ENCODE measurements at places on chromosomes 4 and X. TPM values are rescaled to one million over a fixed set of nuclear protein-coding genes. Genes with fewer than 3 reads are reported as not detected.

DNA sequence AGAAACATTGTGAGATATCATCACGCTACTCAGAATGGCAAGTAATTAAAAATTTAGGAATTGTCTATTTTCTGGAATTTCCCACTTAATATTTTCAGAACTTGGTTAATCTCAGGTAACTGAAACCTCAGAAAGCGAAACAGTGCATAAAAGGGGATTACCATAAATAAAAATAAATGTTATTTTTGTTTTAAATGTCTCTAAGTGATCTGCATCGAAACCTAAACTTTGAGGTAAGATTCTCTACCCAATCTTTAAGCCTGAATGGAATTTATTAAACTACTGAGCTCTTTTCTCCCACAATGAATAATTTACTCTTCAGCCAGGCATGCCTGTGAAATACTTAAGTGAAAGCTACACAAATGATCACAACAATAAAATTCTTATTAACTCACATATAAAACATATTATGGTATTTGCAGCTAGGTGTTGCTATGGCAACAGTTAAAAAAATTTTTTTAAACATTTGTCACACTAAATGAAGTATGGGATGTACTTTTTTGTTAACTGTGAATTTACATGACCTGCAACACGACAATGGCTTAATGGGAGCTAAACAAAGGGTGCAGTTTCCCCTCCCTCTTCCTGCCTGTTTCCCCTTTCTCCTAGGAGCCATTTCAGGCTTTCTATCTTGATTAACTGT lies 220.2 kb upstream of the PRPS2 start:
- DNase-seq = no peak
- no peak overlapping the region for H3K4me3 ChIP-seq
- no peaks in the 10 kb centered on the region for H3K4me1 ChIP-seq
- H3K27ac ChIP-seq = no peak overlapping the region

DNA sequence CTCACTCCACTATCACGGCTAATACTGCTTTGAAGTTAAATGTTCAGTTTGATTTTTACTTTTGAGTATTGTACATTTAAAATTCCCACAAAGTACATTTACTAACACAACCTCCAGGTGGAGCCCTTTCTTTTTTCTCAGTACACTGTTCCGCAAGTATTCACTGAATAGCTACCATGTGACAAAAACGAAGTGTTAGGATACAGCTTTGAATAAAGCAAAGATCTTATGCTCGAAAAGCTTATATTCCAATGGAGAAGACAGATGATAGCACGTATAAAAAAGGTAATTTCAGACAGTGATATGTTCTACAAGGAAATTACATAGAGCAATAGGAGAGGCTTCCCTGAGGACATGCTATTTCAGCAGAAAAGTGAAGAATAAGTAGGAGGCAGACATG lies 60.7 kb upstream of the ABCG2 start:
- H3K27me3 ChIP-seq = no peaks in the 10 kb centered on the region
- H3K27ac ChIP-seq = no peak overlapping the region
- H3K4me1 ChIP-seq = no peaks in the 10 kb centered on the region
- DNase-seq = no peak
- H3K4me3 ChIP-seq = no peak overlapping the region
- H3K36me3 ChIP-seq = no peaks in the 10 kb centered on the region

Gene PDS5A
- total RNA-seq = 39.5 TPM

GRCh38 chrX:120731386-120731785 lies 101.5 kb upstream of the C1GALT1C1 start:
- H3K27me3 ChIP-seq = no peaks in the 10 kb centered on the region
- H3K36me3 ChIP-seq = no peaks in the 10 kb centered on the region
- no peak overlapping the region for H3K27ac ChIP-seq
- peaks cover 9% of the 10 kb centered on the region for H3K4me1 ChIP-seq

Gene MAGEA2
- not detected for total RNA-seq

DNA sequence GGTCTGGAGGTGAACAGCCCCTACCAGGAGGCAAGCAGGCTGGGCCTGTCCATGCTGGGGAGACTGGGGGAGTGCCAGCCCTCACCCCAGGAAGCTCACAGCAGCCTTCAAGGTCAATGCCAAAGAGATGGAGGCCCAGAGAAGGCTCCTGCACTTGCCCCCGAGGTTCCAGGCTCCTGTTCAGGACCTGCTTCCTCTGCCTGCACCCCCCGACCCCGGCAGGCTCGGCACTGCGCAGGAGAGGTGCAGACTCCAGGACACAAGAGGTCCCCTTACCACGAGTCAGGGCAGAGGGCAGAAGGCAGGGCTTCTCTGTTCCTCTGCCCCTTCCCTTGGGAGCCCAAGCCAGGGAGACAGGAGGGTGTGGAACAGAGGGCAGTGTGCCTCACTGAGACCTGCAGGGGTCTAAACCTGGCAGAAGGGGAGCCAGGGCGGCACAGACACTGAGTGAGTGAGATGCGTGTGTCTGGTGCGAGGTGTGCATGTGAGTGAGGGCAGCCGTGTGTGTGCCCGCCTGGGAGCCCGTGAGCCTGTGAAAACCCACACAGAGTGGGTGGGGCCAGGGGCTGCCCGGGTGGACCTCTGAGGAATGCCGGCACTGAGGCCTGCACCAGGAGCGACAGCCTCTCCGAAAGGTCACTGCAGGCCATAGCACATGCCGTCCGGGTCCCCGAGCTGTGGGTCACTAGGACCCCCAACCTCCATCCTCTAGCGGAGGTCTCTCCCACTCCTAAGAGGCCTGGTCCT lies 30.7 kb upstream of the FGFR3 start:
- H3K4me1 ChIP-seq = peaks cover 4% of the 10 kb centered on the region
- H3K4me3 ChIP-seq = no peak overlapping the region
- DNase-seq = no peak
- no peak overlapping the region for H3K27ac ChIP-seq
- no peaks in the 10 kb centered on the region for H3K36me3 ChIP-seq

Gene MYOZ2
- total RNA-seq = 0.09 TPM

Gene PDGFC
- 63.0 TPM for total RNA-seq

DNA sequence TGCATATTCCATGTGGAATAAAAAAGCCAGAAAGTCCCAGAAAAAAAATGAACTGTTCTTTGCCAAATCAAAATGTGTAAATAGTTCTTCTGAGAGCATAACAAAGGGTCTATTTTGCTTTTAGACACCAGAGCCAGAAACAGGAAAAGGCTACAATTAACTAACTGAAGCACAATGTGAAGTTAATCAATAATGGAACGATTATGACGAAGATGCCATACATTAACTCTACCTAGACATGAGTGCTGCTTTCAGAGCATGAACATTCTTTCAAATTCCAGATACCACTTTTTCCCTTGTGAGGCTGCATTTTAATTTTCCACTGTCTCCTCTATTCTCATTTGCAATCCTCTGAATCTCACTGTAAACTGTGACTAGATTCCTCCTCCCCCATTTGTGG lies 48.7 kb upstream of the PHOX2B start:
- no peak overlapping the region for H3K27ac ChIP-seq
- DNase-seq = no peak
- H3K36me3 ChIP-seq = no peaks in the 10 kb centered on the region
- H3K27me3 ChIP-seq = no peaks in the 10 kb centered on the region

Gene CXCL3
- total RNA-seq = 0.34 TPM

Gene MTNR1A
- 0.13 TPM for total RNA-seq

Gene IBSP
- total RNA-seq = 0.19 TPM

- H3K27ac ChIP-seq = no peak overlapping the region
- H3K27me3 ChIP-seq = no peaks in the 10 kb centered on the region
- no peak for DNase-seq
Observed at GRCh38 chr4:42646013-42646784, 10.7 kb downstream of the ATP8A1 start.

Gene TBC1D19
- total RNA-seq = 9.7 TPM

Gene RAI2
- not detected for total RNA-seq

Gene RRH
- total RNA-seq = not detected

- DNase-seq = no peak
- H3K27me3 ChIP-seq = no peaks in the 10 kb centered on the region
- H3K4me1 ChIP-seq = peaks cover 14% of the 10 kb centered on the region
- no peak overlapping the region for H3K4me3 ChIP-seq
Observed at GRCh38 chr4:55967376-55967775, 18.6 kb downstream of the CEP135 start.

Gene SPANXA1
- not detected for total RNA-seq

- H3K36me3 ChIP-seq = no peaks in the 10 kb centered on the region
- peak overlapping the region; percentile 67 for H3K4me3 ChIP-seq
- DNase-seq = no peak
- H3K4me1 ChIP-seq = no peaks in the 10 kb centered on the region
Observed at GRCh38 chr4:26583538-26583864, 383 bp upstream of the TBC1D19 start.

Gene CFP
- 0.66 TPM for total RNA-seq

Gene AFF2
- total RNA-seq = 0.13 TPM

GRCh38 chr4:74123065-74123728 lies 24.2 kb upstream of the CXCL2 start:
- H3K27ac ChIP-seq = no peak overlapping the region
- no peak for DNase-seq
- no peaks in the 10 kb centered on the region for H3K36me3 ChIP-seq
- H3K4me3 ChIP-seq = no peak overlapping the region

GRCh38 chr4:130165381-130165780 lies 1069.4 kb downstream of the C4orf33 start:
- no peak for DNase-seq
- H3K27me3 ChIP-seq = no peaks in the 10 kb centered on the region
- no peaks in the 10 kb centered on the region for H3K4me1 ChIP-seq
- H3K36me3 ChIP-seq = no peaks in the 10 kb centered on the region
- no peak overlapping the region for H3K27ac ChIP-seq

Gene GNRHR
- total RNA-seq = not detected

DNA sequence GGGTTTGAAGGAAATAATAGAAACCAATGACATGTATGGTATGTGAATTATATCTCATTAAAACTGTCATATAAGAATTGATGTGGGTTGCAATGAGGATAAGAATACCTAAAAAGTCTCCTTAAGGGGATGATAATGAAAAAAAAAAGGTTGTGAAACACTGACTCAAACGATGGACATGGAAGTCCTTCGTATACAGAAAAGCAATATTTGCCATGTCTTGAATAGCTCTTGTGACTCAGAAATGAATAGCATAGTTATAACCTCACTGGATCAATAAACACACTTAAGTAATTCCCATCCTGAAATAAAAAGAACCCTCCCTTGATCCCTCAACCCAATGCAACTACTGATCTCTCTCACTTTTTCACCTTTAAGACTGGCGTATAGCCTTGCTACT lies 89.7 kb downstream of the OPHN1 start:
- H3K27ac ChIP-seq = no peak overlapping the region
- no peaks in the 10 kb centered on the region for H3K36me3 ChIP-seq
- no peak for DNase-seq
- no peaks in the 10 kb centered on the region for H3K27me3 ChIP-seq
- H3K4me3 ChIP-seq = no peak overlapping the region
